ENCODE measurements at places on chromosomes 6 and 20.

DNA sequence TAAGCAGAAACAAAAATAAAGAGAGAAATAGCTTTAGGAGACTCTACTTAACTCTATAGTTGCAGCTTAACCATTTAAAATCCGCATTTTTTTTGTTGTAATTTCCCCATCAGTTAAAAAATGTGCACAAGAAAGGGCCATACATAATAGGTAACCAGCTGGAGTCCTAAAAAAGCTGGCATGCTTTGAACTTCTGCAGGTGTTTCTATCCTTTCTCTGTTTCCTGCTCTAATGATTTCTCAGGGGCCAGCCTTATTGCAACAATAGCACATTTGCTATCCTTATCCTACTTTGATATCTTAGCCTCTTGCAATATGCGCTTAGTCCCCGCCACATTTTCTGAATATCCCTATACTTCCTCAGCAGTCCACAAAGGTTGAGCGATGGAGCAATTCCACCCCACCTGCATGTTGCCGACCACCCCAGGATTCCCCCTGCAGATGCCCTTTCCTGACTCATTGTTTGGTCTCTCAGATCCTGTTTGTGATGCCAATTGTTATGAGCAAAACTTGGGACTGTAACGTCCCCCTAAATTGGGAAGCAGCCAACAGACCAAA is 48.5 kb downstream of the TRIM27 start:
- no peak for DNase-seq

DNA sequence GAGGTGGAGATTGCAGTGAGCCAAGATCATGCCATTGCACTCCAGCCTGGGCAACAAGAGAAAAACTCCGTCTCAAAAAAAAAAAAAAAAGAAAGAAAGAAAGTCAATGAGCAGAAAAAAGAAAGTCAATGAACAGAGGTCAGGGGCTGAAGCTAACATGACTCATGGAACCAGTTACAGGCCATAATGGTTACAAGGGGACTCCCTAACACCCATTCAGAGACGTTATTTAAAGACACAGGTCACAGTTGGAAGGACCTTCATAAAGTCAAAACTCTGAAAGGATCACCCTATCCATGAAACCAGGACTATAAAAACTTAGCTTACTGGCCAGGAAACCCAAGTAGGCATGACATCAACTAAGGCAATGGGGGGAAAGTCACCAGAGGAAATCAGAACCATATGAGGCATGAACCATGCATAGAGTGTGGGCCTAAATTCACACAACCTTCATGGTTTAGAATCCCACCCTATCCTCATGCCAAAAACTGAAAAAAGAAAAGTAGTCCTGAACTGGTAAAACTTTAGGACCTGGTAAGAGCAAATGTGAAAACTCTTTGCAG is 18.2 kb downstream of the FBXL4 start:
- DNase-seq: no peak

- DNase-seq: no peak
Measured at GRCh38 chr6:136608991-136609390, 58.8 kb upstream of the MAP7 start.

DNA sequence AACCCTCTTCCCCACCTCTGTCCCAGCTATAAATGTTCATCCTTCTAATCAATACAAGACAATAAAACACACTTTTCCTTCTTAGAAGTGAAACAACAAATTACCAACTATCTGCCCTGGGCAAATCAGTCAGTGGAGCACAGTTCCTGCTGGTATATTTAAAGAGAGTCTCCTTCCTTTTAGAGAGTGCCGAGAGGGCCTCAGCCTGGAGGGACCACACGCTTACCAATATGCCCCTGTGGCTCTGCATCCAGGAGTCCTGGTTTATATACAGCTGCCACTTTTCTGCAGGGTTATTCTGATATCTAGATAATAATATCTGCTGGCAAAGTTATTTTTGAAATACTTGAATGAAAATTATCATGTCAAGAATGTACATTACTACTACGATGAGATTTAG is 87.4 kb upstream of the KCNK16 start:
- no peak for DNase-seq

DNA sequence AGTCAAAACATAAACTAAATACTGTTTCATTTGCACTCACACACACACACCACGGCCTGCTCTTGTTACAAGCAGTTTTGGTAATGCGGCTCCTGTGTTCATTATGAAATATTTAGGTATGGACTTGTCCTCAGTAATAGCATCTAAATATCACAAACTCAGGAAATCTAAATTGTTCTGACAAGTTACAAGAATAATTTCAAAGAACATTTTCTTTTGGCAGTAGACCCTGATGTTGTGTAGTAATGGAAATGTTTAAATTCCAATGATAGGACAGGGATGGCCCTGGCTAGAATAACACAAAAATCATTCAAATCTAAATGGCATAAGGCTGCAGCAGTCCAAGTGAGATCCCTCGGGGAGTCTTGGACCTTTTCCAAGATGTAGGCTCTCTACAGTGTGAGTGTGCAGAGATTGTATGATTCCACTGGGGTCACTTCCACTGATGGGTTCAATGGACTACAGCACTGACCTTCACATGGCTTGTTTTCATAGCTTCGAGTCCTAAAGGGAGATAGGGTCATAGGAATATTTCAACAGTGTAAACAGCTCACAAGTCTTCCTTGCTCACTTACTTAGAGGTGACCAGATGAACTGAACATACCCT is 210.6 kb upstream of the PLCB4 start:
- no peak for DNase-seq

DNA sequence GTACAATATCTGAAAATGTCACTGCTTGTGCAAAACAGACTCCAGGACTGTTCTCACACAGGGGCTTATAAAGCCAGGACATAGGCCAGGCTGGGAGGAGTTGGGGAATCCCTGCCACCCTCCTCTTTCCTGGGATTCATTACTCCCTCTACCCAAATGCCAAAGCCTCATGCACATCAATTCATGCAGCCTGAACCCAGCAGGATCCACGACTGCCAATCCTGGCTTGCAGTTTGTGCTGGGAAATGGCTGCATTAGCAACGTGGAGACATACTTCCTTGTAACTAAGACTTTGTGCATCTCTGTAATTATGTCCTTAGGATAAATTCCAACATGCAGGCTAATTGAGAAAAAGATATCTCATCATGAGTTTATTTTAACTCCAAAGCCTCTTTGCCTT is 143.8 kb downstream of the SYCP2 start:
- no peak for DNase-seq

DNA sequence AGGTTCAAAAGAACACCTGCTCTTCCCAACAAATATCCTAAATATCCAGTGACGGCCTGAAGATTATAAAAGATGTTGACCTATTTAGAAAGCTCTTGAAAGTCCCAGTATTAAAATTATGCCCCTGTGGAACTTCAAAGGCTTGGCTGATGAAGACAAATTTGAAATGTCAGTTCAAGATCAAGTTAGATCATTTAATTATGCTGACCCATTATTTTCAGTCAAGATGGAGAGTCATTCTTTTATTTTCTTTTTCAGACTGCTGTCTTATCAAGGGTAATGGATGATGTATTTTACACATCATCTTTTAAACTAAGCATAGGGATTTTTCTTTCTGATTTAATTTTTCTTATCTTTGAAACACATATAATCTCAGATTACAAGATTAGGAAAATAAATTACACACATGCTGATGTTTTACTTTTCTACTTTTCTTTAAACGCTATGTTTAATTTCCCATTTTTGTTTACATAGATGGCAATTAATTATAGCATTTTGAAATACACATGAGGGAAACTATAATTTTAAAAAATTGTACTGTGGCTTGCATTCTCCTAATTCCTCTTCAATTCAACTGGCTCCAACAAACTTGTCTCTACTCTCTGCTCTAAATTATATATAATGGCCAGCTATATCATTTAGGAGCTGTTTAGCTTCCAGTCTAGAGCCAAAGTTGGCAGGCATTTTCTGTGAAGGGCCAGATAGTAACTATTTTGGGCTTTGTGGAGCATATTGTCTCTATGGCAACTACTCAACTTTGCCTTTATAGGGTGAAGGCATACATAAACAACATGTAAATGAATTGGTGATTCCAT is 123.7 kb downstream of the RCAN2 start:
- DNase-seq: no peak

GRCh38 chr6:54681987-54682386 is 164.6 kb upstream of the FAM83B start:
- no peak for DNase-seq

DNA sequence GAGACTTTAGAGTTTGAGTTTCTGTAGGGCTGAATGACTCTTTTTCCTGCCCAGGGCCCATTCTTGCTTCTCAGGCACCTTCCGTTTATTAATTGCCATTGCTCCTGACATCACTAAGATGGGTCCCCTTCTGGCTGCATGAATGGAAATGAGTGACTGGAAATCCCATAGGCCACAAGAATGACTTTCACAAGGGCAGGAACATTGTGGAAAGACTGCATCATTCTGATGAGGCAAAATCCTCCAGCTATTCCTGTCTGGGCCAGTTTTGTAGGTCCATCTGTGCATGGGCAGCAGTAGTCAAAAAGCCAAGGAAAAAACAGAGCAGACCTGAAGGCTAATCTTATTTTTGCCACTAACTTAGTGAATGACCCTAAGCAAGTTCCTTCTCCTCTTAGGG is 19.3 kb downstream of the TMEM74B start:
- DNase-seq: no peak

DNA sequence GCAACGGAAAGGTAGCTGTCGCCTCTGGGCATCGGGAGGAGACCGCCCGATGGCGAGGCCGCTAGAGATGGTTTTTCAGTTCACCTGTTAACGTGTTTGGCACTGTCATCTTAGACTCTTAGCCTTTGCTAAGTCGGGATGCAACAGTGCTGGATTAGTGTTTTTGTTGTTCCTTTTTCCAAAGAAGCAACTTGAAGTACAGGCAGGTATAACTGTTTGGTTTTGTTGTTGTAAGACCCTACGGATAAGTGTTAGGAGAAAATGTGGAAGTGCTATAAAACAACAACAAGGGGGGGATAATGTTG is 723 bp downstream of the MANEA start:
- DNase-seq: no peak

DNA sequence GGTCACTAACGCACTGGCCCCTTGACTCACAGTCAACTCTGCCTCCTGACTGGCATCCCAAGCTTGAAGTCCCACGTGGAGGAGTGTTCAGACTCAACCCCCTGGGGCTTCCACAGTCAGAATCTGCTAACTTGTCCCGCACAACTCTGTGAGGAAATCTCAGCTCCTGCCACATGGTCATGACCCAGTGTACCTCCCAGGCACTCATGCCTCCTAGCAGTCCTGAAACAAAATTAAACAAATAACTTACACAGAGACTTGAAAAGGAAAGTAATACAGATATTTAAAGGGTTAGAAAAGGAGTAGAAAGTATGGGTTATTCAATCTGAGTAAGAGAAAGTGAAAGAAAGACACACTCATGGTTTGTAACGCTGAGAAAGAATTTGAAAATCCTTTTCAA is 134.9 kb downstream of the GMDS start:
- no peak for DNase-seq

- DNase-seq: no peak
Measured at GRCh38 chr20:10843146-10843711, 169.4 kb upstream of the JAG1 start.

All from retina (tissue), 1 donor.